ENCODE measurements at places on chromosomes 16 and 17.

- no peak for DNase-seq
Observed at GRCh38 chr16:13873835-13874438, 46.0 kb upstream of the ERCC4 start.

DNA sequence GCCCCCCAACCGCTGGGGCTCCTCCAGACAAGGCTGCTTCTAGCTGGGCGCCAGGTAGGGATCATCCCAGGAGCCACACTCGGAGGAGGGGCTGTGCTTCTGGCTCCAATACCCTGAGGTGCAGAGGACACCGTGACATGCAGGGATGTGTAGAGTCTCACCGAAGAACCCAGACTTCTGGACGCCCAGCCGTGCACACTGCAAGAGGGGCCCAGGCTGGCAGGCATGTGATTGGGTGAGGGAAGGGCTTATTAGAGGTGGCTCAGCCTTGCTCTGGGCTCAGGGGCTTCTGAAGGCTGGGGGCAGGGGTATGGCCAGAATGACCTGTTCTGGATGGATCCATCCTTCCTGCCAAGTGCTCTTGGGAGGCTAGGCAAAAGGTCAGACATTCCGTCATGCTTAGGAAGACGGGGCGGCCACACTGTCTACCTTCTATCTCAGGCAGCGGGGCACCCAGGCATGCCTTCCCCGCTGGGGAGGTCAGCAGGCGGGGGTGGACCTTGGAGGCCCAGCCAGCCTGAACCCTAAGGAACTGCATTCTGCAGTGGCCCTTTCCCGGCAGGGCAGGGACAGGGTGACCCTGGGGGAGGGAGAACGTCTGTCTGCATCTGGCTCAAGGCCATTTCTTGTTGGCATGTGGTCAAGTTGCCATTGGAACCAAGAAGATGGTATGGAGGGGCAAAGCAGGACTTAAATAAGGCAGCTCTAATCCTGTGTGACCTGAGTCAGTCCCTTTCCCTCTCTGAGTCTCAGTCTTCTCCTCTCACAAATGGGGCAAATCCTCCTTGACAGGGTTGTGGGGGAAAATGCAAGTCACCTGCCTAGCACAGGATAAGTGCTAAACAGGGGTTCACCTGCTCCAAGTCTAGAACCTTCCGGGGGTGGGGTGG is 5.8 kb upstream of the ADGRG1 start:
- DNase-seq, result no peak

DNA sequence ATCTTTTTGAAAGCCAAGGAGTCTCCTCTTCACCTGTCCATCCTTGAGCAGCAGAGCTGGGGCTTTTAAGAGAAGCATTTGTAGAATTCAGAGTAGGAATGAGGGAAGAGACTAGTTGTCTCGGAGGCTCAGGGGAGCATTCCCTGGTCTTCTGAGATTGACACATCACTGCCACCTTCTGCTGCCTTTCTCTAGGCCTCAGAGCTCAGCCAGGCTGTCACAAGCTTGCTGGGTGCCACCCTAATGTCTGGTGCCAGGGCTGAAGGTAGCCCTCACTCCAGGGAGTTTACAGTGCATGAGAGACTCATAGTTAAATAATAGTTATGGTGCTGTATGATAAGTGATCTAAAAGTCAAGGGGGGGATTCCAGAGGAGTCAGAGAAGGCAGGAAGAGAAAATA is 39.7 kb downstream of the B9D1 start:
- no peak for DNase-seq

DNA sequence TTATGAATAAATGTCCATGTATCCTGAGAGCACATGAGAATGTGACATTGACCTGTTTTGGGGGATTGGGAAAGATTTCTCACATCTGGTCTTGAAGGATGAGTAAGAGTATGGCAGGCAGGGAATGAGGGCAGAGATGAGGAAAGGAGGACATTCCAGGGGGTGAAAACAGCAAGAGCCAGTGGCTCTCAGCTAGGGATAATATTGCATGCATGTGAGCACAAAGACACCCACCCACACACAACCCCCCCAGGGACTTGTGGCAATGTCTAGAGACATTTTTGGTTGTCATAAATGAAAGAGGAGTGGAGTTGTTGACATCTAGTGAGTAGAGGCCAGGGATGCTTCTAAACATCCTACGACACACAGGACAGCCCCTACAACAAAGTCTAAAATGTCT is 6.0 kb downstream of the MYO1D start:
- DNase-seq, result no peak

DNA sequence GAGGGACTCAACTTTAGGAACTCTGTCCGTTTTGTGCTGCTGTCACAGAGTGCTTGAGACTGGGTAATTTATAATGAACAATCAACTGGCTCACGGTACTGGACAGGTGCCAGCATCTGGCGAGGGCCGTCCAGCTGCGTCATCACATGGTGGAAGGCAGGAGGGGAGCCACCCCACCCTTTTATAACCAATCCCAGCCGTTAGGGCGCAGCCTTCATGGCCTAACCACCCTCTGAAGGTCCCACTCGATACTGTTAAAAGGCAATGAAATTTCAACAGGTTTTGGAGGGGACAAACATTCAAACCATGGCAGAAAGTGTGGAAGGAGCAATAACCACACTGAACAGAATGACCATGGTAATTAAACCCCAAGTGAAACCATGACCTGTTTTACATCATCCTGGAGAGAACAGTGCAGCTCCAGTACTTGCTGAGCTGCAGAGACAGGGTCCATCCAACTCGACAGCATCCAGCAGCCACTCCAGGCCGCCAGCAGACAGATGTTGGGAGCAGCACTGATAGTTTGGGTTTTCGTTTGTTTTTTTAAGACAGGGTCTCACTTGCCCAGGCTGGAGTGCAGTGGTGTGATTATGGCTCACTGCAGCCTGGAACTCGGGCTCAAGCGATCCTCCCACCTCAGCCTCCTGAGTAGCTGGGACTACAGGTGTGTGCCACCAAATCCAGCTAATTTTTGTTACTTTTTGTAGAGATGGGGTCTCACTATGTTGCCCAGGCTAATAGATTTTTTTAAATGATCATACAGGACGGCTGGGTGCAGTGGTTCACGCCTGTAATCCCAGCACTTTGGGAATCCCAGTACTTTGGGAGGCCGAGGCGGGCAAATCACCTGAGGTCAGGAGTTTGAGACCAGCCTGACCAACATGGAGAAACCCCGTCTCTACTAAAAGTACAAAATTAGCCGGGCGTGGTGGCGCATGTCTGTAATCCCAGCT is 11.0 kb downstream of the CHMP6 start:
- DNase-seq, result no peak

DNA sequence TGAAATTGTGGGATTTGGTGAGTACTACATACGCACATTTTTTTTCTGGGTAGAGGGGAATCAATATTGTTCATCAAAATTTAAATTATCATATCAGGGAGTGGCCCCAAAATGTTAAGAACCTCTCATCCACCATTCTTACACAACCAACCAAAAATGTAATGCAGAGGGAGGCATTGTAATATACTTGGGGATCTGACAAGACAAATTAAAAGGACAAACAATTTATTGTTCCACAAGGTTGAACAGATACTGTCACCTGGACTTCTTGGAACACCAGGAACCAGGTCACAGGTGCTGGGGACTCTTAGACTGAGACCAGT is 14.7 kb upstream of the HOXB9 start:
- no peak for DNase-seq

- no peak for DNase-seq
Observed at GRCh38 chr16:30046178-30046577, 15.1 kb upstream of the TLCD3B start.

All from esophagus squamous epithelium (tissue), 5 donors.